ENCODE measurements at places on chromosomes 16 and 17.

DNA sequence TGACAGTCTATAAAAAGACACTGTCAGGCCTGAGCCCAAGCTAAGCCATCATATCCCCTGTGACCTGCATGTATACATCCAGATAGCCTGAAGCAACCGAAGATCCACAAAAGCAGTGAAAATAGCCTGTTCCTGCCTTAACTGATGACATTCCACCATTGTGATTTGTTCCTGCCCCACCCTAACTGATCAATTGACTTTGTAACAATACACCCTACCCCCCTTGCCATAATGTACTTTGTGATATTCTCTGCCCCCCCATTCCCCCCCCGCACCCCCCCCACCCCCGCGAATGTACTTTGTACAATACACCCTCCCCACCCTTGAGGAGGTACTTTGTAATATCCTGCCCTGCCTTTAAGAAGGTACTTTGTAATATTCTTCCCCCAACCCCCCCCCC lies 82.2 kb upstream of the MED13 start:
- no peaks in the 10 kb centered on the region for H3K36me3 ChIP-seq
- H3K27ac ChIP-seq, result no peak overlapping the region
- H3K27me3 ChIP-seq, result no peaks in the 10 kb centered on the region
- H3K4me1 ChIP-seq, result no peaks in the 10 kb centered on the region
- no peak overlapping the region for H3K4me3 ChIP-seq
- no peak for DNase-seq

DNA sequence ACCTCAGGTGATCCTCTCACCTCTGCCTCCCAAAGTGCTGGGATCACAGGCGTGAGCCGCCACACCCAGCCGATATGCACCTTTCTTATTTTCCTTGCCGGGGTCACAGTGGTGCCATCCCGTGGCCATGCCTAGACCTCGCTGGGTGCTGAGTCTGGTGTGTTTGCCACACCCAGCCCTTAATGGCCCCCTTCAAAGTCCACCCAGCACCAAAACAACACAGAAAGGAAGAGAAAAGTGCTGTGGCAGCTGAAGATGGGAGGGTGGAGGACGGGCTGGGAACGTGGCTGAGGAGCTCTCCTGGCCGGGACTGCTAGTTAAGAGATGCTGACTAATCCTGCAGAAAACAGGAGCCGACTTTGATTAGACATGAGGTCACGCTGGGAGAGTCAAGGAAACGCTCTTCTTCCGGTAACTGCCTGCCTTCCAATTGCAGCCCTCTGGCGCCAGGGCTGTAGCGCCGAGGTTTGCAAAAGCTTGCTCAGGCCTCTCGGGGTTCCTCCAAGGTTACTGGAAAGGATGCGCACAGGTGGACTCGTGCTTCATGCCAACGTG lies 10.9 kb downstream of the SLC43A2 start:
- no peaks in the 10 kb centered on the region for H3K4me1 ChIP-seq
- H3K4me3 ChIP-seq, result no peak overlapping the region
- no peak overlapping the region for H3K27ac ChIP-seq
- DNase-seq, result no peak

DNA sequence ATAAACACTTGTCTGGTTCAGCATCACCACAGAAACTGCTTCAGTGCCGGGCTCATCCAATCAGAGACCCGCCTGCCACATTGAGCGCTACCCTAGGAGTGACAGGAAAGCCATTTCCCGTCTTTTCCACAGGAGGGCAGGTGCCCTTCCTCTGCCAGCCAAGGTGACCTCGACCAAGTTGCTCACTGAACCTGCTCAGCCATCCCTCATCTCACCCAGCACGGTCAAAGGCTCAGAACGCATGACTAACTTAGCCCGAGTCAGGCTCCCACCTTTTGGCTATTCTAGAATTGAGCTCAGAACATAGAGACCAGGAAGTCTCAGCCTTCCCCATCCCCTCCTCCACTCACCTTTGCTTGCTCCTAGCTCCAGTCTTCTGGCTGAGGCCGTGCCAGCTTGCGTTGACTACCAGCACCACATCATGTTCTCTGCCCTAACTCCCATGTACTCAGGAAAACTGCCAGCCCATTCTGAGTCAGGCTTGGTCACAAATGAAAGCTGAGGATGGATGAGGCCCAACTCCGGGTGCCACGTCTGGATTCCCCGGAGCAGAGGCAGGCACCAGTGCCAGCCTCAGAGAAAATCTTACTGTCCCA lies 15.6 kb downstream of the MRPS23 start:
- H3K27ac ChIP-seq, result no peak overlapping the region
- no peak overlapping the region for H3K4me3 ChIP-seq
- H3K4me1 ChIP-seq, result peaks cover 16% of the 10 kb centered on the region
- H3K27me3 ChIP-seq, result no peaks in the 10 kb centered on the region

GRCh38 chr16:48004141-48004695 lies 151.6 kb downstream of the ABCC12 start:
- no peaks in the 10 kb centered on the region for H3K27me3 ChIP-seq
- DNase-seq, result no peak
- no peaks in the 10 kb centered on the region for H3K4me1 ChIP-seq

DNA sequence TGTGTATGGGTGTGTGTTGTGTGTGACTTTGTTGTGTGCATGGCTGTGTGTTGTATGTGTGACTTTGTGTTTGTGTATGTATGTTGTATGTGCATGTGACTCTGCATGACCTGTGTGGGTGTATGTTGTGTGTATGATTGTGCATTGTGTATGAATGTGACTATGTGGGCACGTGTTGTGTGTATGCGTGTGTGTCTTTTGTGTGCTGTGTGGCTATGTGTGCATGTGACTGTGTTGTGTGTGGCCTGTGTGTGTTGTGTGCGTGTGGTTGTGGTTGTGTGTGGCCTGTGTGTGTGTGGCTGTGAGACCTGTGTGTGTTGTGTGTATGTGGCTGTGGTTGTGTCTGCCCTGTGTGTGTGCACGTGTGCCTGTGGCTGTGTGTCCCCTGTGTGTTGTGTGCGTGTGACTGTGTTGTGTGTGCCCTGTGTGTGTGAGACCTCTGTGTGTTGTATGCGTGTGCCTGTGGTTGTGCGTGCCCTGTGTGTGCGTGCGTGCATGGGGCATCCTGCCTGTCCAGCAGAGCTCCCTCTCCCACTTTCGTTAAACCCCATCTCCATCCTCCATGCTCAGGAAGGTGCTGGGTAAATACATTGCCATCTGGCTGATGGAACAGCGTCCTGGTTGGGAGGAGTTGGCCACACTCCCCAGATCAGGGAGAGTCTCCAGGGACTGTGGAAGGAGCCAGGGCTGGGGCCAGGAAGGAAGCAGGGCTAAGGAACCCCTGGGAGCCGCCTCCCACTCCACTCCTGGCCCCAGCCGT lies 90.1 kb upstream of the GSE1 start:
- no peaks in the 10 kb centered on the region for H3K36me3 ChIP-seq
- H3K27me3 ChIP-seq, result no peaks in the 10 kb centered on the region
- no peak for DNase-seq

DNA sequence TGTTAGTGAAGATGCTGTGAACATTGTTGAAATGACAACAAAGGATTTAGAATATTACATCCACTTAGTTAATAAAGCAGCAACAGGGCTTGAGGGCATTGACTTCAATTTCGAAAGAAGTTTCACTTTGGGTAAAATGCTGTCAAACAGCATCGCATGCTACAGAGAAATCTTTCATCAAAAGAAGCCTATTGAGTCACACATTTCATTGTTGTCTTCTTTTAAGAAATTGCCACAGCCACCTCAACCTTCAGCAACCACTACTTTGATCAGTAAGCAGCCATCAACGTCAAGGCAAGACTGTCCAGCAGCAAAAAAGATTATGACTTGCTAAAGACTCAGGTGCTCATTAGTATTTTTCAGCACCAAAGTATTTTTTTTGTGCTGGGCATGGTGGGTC lies 13.2 kb upstream of the MAP2K6 start:
- no peak for DNase-seq
- H3K36me3 ChIP-seq, result no peaks in the 10 kb centered on the region
- no peaks in the 10 kb centered on the region for H3K4me1 ChIP-seq
- H3K27me3 ChIP-seq, result no peaks in the 10 kb centered on the region
- no peak overlapping the region for H3K27ac ChIP-seq
- no peak overlapping the region for H3K4me3 ChIP-seq

DNA sequence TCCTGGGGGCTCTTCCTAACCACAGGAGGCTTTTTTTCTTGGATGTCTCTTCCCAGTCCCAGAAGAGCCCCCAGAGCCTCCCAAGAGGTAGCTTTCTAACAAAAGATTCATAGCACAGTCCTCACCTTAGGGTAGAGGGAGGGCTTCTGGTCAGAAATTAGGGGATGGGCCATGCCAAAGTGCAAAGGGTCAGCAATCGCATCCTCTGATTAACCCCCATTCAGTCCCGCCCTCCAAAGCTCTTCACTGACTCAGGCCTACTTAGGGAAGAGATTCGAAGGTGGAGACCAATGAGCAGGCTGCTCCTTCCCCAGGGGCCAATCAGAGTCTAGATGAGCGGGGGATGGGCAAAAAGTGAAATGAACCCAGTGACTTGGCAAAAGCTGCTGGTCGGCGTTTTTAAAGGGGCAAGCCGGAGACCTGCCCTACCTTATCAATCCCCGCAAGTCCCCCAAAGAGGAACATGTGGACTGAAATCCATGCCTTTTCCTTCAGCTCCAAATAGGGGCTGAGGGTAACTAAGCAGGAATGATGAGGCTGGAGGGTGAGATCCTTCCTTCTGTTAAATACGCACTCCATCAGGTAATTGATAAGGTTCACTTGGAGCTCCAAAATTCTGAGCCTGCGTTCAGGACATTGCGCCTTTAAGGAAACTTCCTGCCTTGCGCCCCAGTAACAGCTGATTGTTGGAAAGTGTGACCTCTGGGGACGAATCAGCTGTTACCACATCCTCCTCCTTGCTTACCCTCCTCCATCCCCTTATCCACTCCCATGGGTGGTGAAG lies 6.9 kb upstream of the TLCD2 start:
- H3K27ac ChIP-seq, result peak overlapping the region; percentile 100
- peak; percentile 99 for DNase-seq
- peaks cover 46% of the 10 kb centered on the region for H3K4me1 ChIP-seq
- no peaks in the 10 kb centered on the region for H3K27me3 ChIP-seq
- no peaks in the 10 kb centered on the region for H3K36me3 ChIP-seq
- peak overlapping the region; percentile 61 for H3K4me3 ChIP-seq

- DNase-seq, result no peak
- no peaks in the 10 kb centered on the region for H3K36me3 ChIP-seq
- H3K4me1 ChIP-seq, result peaks cover 2% of the 10 kb centered on the region
- no peak overlapping the region for H3K27ac ChIP-seq
- H3K4me3 ChIP-seq, result no peak overlapping the region
Measured at GRCh38 chr17:73635101-73635817, 9.0 kb downstream of the SDK2 start.

DNA sequence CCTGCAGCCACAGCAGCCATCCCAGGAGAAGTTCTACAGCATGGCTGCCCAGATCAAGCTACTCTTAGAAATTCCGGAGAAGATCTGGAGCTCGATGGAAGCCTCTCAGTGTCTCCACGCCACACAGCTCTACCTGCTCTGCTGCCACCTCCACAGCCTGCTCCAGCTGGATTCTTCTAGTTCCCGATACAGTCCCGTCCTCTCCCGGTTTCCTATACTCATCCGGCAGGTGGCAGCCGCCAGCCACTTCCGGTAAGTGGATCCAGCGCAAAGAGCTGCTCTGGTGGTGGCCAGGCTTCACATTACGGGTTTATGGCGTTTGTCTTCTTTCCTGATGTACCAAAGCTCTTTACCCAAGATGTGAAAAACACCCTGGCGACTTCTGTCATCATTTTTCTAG lies 3.6 kb downstream of the COG1 start:
- no peaks in the 10 kb centered on the region for H3K27me3 ChIP-seq
- H3K27ac ChIP-seq, result no peak overlapping the region
- no peak for DNase-seq
- H3K4me3 ChIP-seq, result no peak overlapping the region

- H3K27ac ChIP-seq, result no peak overlapping the region
- no peaks in the 10 kb centered on the region for H3K27me3 ChIP-seq
- H3K36me3 ChIP-seq, result no peaks in the 10 kb centered on the region
Measured at GRCh38 chr17:63464691-63465236, 12.1 kb upstream of the ACE start.

DNA sequence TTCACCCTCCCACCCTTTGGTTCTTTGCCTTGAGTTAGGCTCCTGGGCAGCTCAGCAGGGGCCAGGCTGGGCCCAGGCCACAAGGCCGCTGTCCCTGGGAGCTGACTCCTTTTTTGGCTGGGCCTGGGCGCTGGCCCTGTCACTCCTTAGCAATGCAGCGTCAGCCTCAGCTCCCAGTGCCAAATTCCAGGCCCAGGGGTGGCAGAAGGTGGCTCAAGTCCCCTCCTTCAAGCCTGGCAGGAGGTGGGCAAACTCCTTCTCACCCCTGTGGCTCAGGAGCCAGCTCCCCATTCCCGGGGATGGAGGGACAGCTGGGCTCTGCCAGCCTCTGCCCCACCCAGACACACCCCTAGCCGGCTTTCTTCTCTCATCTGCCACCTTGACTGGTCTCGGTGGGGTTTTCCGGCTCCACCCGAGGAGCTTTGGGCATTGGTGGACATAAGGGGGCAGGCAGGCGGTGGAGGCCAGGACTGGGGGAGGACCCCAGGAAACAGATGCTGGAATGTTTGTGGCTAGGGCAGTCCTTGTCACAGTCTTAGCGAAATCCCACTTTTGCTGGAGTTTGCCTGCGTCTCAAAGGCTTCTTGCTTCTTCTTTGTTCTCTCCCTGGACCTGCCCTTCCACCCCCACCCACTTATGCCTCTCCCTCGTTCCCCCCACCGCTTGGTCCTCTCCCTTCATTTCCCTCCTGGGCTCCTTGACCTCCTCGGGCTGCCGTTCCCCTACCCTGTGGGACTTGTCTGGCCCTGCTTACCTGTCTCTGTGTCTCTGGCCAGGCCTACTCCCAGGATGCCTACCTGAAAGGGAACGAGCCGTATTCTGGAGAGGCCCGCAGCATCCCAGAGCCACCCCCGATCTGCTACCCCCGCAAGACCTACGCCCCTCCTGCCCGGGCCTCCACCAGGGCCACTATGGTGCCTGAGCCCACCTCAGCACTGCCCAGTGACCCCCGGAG lies 37.4 kb downstream of the ARHGAP23 start:
- no peak for DNase-seq
- H3K4me3 ChIP-seq, result peak overlapping the region; percentile 53
- H3K27me3 ChIP-seq, result no peaks in the 10 kb centered on the region
- peak overlapping the region; percentile 97 for H3K27ac ChIP-seq
- peaks cover 80% of the 10 kb centered on the region for H3K4me1 ChIP-seq

DNA sequence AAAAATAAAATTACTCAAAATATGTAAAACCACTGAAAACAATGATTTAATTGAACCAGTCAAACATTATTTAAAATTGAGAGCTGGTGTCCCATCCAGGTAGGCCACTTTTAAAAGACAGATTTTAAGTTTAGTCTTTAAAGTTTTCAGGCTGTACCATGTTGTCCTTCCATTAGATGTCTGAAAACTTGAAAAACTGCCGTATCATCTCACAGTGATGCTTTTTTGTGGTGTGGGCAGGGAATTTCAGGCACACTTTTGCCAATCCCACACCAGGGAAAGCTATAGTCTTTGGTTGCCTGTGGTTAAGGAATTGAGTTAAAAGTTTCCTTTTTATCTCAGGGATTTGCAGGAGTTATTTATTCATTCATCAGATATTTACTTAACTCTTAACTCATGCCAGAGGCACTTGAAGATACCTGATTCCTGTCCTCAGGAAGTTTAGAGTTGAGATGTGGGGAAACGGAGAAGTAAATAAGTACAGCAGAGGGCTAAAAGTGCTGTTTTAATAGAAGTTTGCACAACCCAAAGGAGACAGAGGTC lies 3.2 kb downstream of the SNTB2 start:
- H3K27me3 ChIP-seq, result no peaks in the 10 kb centered on the region
- no peak for DNase-seq
- H3K27ac ChIP-seq, result no peak overlapping the region
- no peaks in the 10 kb centered on the region for H3K36me3 ChIP-seq
- H3K4me3 ChIP-seq, result no peak overlapping the region
